ENCODE measurements at places on chromosomes 1 and 21.

DNA sequence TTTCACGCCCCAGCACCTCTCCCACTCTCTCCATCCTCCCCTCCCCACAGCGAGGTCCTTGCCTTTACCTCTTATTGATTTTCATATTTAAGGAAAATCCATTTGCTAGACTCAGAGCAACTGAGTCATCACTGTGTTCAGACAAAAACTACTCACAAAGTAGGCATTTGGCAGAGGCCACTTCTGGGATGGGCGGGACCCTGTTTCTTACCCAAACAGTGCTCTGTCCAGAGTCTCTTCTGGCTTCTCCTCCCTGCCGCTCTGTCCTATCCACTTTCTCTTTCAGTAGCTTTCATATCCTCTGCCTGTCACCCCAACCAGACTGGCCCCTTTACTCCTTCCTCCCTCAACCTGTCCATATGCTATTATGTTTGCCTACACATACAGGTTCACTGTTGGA, 2.4 kb upstream of the NAV1 start:
- no peak for DNase-seq

DNA sequence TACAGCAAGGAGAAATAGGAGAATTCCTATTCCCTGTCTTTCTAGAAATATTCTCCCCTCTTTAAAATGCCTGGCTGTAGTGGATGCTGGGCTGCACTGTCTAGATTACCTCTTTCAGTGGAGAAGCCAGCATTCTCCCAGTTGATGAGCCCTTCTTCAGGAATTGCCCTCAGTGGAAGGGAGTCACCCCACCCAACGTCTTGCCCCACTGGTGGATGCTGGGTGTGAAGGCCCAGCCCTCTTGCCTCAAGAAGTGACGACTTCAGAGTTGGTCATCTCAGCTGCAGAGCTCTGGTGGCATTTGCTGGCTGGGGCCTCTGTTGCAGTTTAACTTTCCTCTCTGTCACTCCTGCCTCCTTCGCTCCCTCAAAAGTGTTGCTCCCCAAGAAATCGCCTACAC, 248.2 kb downstream of the ATG4C start:
- no peak for DNase-seq

- DNase-seq = no peak
Observed at GRCh38 chr1:178486100-178487069, 10.4 kb downstream of the CLEC20A start.

- DNase-seq = no peak
Observed at GRCh38 chr21:38280867-38281266, 24.1 kb downstream of the KCNJ15 start.

GRCh38 chr1:222784916-222785315, 29.9 kb upstream of the DISP1 start:
- no peak for DNase-seq

DNA sequence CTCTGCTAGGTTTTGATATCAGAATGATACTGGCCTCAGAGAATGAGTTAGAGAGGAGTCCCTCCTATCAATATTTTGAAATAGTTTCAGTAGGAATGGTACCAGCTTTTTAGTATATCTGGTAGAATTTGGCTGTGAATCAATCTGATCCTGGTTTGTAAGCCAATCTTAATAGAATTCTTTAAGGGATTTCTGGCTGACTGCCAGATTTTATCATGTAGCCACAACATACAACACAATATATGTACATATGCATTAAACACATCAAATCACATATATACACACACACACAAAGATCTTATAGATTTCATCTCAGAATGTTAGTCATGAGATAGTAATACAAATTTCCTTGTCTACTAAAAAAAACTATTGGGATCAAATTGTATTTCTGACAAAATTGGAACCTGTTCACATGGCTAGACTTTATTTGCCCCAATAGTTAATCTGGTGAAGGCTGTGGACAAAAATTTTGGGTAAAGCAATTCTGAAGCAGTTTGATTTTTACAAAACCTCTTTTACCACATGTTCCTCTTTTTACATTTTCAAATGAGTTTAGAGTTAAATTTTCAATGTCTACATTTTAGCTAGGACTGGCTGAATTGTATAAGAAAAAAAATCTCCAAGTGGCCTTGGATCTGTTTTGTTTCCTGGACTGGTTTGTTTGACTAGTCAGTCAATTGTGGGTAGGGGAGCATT, 151.7 kb downstream of the FASLG start:
- no peak for DNase-seq

- no peak for DNase-seq
Observed at GRCh38 chr1:202078241-202078640, 44.5 kb upstream of the GPR37L1 start.

DNA sequence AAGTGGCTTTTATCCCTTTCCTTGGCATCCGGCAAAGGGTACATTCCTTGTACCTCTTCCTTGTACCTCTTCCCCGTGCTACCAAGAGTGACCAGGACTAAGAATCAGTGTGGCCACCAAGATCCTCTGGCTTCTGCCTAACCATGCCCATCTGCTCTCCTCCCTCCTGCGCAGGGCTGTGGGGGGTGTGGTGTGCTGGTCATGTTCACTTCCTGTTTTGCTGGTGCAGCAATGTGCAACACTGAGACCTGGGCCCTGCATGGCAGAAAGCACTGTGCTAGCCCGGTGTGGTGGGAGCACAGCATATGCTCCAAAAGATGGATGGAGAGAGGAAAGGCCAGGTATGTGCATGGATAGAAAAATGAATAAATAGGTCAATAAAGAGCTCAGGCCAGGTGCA, 33.3 kb upstream of the TENT5C start:
- peak; percentile 58 for DNase-seq

GRCh38 chr1:51950701-51951100, 39.8 kb downstream of the RAB3B start:
- DNase-seq = no peak

DNA sequence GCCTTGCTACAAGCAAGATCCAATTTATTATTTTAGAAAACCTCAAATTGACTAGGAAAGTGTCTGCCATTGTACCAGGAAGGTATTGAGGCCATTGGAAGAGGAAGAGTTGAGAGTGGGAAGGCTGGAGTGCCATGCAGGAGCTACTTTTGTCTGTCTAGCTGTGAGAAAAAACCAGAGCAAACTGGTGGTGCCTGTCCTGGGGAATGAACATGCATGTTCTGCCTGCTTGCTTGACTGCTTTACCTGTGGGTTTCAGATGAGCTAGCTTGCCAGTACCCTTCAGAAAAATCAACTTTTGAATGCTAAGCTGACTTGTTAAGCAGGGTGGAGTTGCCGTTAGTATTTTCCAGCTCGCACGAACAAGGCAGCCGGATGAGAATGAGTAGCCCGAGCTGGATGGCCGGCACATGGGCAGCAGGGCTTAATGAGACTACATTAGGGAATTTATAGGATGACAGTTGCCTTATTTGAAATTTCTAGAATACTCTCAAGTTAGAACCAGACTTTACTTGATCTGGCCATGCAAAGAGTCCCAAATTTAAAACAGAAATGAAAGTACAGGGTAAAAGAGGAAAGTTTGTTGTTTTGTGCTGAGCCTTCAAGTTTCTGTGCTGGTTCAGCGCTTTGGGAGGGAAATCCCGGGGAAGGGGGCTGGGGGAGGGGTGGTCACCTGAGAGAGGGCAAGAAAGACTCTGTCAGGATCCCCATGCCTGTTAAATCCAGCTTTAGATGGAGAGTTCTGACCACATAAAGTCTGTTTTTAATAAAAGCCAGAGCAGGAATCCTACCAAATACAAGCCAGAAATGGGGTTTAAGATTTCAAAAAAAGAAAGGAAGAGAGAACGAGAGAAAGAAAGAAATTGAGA, 29.6 kb upstream of the C1orf105 start:
- DNase-seq = no peak

DNA sequence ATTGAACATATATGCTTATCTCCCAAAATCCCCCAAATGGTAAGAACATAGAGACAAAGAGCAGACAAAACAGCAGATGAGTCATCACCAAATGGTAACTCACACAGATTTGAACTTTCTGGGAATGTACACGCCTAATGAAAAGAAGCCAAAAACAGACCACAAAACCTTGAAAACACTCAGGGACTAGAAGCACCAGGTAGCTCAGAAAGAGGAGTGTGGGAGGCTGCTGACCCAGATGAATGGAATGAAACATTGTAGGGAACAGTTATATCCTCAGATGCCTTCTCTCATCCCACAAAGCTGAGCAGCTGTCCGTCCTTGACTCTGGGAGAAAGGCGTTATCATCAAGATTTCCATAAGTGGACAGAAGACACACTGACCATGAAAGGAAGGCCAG, 307.0 kb upstream of the USP25 start:
- no peak for DNase-seq

- no peak for DNase-seq
Observed at GRCh38 chr1:102655034-102655433, 453.3 kb downstream of the COL11A1 start.

DNA sequence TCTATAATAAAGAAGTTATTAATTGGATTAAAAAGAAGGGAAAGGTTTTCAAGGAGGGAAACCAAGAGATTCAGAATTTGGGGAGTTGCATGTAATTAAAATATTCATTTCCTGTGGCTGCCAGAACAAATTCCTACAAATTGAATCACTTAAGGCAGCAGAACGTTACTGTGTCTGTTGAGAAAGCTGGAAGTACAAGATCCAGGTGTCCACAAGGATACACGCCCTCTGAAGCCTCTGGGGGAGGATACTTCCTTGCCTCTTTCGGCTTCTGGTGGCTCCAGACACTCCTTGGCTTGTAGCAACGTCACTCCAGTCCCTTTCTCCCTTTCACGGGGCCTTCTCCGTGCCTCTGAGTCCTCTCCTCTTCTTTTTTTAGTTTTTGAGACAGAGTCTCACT, 67.9 kb downstream of the KAZN start:
- no peak for DNase-seq

- no peak for DNase-seq
Observed at GRCh38 chr1:247936415-247936814, 11.7 kb downstream of the OR2AJ1 start.

DNA sequence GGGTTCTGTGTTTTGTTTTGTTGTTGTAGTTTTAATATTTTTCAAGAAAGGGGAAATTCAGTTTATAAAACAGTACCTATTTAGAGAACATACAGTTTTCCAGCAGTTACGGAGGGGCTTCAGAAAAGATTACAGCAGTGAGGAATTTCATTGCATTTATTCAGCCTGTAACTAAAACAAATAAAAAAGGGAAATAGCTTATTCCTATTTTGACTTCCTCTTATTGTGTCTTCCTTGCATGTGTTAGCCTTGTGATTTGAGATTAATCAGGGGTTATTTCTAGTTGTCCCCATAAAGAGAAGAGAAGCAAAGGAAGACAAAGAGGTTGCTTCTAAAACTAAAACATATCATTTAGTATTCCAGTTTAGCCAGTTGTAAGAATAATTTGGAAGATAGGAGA, 35.0 kb downstream of the CTTNBP2NL start:
- DNase-seq = no peak

DNA sequence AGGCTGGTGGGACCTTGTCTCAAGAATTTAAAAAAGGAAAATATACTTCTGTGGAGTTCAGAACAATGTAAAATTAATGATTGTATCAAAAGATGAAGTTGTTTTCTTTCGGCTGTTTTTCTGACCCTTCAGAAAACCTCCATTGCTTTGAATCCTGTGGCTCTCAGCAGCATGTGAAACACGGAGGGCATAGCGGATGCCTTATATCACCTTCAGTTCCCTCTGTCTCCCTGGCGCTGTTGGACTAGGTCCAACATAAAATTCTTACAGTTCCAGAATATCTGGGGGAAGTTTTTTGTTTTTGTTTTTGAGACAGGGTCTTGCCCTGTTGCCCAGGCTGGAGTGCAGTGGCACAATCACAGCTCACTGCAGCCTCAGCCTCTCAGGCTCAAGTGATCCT, 7.4 kb downstream of the ZBTB8A start:
- no peak for DNase-seq

- no peak for DNase-seq
Observed at GRCh38 chr1:96533820-96534219, 187.8 kb upstream of the PTBP2 start.

- no peak for DNase-seq
Observed at GRCh38 chr1:19476450-19477190, 8.7 kb downstream of the CAPZB start.

GRCh38 chr21:26795412-26795805, 49.8 kb downstream of the ADAMTS1 start:
- no peak for DNase-seq

DNA sequence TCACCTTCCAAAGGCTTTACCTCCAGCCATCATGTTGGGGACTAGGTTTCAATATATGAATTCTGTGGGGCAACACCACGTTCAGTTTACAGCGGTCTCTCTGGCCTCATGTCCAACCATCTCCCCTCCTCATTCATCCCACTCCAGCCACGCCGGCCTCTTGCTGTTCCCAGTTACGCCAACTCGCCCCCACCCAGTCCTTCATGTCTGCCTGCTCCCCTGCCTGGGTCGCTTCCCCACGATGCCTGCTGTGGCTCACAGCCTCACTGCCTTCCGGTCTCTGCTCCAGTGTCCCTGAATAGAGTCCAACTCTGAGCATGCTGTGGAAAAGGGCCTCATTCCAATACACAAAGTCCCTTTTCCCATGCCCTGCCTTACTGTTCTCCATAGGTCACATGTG, 193.8 kb downstream of the KIF26B start:
- DNase-seq = no peak

DNA sequence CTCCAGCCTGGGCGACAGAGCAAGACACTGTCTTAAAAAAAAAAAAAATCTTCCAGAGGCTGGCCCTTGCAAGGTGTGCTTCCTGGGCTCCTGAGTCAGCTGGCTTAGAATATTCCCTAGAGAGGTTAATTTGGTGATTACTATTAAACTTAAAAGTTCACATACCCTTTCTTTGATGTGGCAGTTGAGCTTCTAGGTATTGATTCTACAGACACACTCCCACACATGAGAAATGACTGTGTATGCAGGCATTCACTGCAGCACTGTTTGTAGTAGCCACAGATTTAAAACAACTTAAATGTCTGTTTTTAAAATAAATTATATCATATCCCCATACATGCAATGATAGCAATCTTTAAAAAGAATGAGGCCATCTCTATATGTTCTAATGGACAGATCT, 93.4 kb downstream of the GDAP2 start:
- no peak for DNase-seq

- DNase-seq = no peak
Observed at GRCh38 chr1:16367968-16368890, 1.2 kb downstream of the SZRD1 start.

Data from ascending aorta (tissue), 2 donors.